Trophoblast cell (in vitro differentiated cells and primary cell): ENCODE measurements at places on chromosomes 3 and 15.

DNA sequence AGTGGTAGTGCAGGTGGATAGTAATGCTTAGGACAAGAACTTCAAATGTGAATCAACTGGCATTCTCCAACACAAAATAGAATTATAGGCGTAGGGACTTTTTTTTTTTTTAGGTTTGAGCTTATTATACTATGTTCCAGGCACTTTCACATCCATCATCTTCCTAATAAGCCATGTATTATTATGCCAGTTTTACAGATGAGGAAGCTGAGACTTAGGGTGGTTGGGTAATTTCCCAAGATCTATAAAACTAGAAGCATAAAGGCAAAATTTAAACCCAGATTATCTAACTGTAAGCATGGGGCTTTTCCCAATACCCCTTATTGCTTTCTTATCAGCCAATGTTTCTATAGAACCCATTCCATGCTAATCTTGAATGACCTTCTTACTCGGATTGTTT, 75.1 kb upstream of the ETV5 start:
- DNase-seq, result no peak

DNA sequence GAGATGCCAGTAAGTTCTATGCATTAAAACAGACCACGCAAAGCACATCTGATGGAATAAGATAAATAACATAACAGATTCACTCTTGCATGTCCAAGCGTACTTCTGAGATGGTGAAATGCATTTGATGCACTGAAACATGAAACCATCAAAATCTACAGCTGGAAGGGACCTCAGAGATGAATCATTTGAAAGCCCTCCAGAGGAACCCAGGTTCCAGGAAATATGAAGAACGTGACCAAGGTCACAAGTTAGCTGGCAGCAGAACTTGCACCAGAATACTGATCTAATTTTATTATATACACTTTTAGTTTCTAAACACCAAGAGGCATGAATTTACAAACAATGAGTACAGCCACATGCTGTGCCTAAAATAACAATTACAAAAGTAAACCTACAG, 957.1 kb downstream of the FHIT start:
- no peak for DNase-seq

DNA sequence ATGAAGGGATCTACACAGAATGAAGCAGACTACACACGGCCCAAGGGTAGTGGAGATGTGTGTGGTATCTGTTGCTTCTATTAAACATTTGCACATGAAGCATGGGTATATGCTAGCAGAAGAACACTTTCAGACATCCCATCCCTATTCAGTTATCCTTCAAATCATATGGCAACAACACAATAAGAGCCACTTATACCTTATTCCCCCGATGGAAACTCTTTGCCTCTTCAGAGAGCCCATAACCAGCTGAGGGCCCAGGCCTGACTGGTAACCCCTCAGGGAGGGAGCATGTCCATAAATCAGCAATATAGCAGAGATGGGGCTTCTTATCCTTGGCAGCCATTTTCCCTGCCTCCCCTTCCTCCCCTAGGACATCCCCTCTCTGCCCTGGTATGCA, 210.6 kb downstream of the FHIT start:
- no peak for DNase-seq

GRCh38 chr15:32828507-32829186, 110.8 kb downstream of the GREM1 start:
- DNase-seq, result no peak

DNA sequence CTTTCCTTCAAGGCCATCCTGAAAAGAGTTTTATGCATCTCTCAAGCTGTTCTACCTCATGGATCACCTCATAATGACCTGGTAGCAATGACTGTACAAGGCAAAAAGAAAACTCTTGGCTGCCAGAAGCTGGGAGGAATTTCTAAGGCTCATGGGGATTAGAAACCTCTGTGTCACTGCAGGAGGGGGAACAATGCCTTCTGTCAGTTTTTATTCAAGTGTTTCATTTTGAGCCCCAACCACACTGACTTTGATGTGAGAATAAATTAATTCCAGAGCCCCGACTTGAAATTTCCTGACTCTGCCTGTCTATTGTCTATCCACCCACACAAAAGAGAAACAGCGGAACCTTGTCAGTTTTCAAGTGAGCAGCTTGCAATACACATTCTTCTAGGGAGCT, 58.7 kb upstream of the MRPL3 start:
- DNase-seq, result no peak

DNA sequence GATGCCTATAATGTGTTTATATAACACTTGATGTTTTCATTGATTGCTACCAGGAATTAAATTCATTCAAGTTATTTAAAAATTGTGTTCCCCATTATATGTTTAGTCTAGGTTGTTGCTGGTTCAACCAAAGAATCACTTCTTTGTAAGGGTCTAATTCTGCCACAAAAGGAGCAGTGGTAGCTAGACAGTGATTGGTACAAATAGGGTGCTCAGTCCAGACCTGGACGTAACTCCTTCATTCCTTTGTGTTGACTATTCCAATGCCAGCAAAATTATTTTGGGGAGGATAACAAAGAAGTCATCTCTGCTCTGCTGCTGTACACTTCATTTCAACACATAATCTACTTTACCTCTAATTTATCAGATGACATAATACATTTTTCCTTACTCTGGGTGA, 1.2 kb downstream of the CHMP2B start:
- DNase-seq, result no peak

- DNase-seq, result peak; percentile 84
These were observed 179.0 kb upstream of the PFN2 start for GRCh38 chr3:150149651-150150051.

DNA sequence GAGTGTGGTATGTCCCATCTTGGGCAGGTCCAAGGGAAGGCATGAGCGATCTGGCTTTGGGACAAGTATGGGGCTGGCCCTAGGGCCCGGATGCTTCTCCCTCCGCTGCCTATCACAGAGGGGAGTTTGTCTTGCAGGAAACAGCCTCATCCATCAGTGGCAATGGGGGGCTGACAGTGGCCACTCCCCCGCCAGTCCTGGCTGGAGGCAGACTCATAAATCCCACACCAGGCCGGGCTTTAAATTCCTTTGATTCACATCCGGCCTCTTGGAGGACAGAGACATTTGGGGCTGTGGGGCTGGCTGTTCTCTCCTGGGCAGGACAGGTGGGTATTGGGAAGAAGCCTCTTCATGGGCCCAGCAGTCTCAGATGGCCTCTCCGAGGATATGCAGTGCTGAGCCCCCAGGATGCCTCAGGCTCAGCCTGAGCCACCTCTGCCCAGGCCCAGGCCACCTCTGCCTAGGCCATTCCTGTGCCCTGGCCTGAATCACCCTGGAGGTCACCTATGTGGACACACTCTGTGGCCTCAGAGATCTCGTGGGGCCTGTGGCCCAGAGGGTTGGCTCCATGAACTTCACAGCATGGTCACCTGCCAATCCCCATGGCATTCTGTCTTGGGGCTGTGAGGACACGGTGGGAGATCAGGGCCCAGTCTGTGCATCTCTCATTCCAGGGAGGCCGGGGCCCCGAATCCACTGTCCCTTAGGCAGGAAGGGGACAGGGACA, 84.2 kb upstream of the GOLGA6L4 start:
- DNase-seq, result no peak

DNA sequence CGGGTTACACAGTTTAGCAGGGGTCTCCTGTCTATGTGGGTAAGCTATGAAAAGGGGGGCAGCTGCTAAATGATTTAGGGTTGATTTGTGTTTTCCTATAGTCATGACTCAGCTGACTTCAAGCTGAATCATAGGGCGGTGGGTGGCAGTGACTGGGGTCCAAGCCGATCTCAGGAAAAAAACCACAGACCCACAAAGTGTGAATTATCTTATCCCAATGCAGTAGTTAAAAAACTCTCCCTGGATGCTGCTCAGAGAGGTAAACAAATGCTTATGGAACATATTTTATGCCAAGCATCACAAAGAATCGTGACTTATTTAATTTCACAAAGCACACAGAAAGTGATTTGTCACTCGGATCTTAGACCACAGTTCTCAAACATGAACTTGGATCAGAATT, 18.4 kb upstream of the TOPAZ1 start:
- DNase-seq, result no peak

DNA sequence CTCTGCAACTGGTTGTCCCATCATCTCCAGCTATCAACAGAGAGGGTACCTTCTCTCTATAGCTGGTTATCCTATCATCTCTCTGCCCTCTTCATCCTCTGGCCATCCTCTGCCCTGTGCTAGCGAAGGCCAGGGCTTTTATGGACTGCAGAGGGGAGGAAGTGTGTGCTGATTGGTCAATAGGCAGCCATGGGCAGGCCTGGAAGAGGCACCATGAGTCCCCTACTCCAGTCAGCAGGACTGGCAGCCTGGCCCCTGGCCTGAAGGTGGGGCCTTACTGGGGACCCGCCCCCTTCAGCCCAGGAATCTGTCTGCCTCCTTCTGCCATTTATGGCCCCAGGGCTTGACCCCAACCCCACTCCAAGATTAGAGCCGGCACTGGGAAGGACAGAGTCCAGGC, 10.4 kb upstream of the TRIM59 start:
- DNase-seq, result no peak

DNA sequence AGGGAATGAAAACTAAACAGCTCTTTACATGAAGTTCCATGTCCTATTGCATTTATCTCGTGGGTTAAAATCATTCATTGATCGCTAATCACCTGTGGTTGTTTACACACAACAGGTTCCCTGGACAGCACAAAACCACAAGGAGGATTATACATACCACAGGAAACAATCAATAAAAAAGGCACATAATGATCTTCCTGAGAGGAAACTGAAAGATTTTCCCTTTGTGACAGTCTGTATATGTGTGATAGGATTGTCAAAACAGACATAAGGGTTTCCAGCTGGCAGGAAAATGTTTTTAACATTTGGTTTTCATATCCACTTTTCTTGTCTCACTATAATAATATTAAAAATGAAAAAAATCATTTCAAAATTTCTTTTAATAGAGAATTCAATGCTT, 541.8 kb downstream of the NLGN1 start:
- no peak for DNase-seq

DNA sequence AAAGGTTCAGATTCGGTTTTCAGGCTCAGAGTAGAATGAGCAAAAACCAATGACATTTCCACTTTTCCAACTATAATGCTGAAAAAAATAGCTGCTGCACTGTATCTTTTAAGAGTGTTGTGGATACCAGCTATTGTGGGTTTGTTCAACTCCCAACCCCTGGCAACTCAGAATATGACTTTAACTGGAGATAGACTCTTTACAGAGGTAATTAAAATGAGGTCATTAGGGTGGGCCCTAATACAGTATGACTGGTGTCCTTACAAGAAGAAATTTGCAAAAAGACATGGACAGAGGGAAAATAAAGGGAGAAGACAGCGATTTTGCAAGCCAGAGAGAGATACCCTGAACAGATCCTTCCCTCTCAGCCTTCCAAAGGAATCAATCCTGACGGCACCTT, 39.5 kb downstream of the ANKRD28 start:
- DNase-seq, result no peak
